ENCODE measurements at places on chromosomes 3 and 15.

DNA sequence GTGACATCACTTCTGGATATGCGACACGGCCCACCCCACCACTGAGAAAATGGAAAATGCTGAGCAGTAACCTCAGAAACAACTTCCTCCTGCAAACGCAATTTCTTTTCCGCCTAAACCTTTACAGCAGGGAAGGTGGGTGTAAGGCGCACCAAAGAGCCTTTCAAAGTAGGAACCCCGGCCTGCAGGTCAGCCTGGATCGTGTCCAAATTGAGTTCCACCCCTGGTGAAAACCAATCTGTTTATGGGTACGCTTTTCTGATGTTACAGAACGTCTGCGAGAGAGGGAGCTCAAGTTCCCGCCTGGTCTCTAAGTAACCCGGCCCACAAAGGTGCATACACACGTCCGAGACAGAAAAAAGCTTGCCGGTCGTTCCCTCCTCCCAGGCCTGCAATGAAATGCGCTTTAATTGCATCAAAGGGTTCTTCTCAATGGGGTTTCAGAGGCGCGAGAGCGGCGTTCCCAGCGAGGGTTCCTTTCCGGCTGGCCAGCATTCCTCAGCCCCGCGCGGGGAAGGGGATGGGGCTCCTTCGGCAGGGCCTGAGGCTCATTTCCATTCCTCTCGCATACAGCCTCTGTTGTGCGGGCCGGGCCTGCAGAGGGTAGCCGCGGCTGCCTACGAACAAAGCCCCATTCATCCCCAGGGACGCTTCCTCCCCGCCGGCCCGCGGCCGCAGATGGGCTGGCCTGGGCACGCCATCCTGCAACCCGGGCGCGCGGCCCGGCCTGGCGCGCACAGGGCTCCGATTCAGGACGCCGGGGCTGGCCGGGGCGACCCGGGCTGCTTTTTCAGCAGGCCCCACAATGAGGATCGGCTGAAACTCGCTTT lies 138.1 kb downstream of the TMCO5A start:
- DNase-seq = no peak

- DNase-seq = no peak
Measured at GRCh38 chr3:24769918-24770317, 275.3 kb upstream of the THRB start.

GRCh38 chr3:188867691-188868265 lies 304.0 kb upstream of the TPRG1 start:
- DNase-seq = no peak

- no peak for DNase-seq
Measured at GRCh38 chr3:55297245-55297644, 189.9 kb downstream of the WNT5A start.

GRCh38 chr3:111803123-111803593 lies 55.9 kb upstream of the PHLDB2 start:
- no peak for DNase-seq

- no peak for DNase-seq
Measured at GRCh38 chr3:50523279-50523811, 19.9 kb upstream of the CACNA2D2 start.

DNA sequence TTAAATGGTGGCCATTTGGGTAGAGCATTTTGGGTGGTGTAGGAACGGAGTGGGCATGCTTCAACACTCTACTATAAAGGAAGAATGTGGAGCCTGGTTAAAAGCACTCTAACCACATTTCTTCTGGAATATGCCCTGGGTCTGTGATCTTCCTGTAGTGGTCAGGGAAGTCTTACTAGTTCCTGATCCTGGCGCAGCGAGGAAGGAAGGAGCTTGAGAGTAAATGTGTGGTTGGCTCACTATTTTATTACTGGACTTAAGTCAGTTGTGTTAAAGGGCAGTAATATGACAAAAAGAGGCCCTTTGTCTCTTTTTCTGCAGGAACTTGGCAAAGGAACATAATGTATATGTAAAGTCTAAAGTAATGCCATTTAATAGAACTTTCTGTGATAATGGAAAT lies 197.6 kb upstream of the ZPLD1 start:
- DNase-seq = no peak

DNA sequence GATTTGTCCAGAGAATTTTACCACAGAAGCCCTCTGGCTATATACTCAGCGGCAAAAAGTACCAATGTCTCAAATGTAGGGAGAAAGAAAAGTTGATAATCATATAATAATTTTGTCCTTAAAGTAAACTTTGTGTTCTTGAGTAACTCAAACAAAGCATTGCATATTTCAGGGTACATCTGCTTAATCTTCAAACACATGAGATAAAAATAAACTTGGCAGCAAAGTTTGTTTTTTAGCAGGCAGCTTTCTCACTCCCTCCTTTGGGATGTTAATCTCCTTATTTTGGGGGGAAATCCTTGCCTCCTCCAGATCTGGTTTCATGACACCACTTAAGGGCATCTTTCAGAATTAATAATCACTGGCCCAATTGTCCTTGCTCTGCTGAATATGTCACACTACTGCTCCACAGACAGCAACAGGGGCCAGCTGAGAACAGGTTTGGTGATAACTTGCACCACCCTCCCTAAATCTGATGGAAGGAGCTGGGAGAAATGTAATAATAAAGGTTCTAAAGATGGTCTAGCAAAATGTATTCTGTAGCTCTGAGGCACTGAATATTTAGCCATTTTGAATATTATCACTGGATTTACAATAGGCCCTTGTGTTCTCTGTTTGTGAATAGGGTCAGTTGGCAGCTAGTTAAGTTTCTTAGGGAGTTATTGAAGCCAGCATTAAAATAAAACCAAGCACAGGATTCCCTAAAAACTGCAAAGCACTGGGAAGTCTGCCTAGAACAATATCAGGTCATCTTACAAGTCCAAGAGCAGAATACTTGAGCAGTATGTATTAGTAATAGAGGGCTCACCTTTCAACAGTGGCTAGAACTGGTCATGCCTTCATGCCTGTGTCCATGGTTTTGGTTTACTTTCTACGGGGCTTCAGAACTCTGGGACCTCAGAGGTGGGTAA lies 79.2 kb downstream of the EFL1 start:
- no peak for DNase-seq

DNA sequence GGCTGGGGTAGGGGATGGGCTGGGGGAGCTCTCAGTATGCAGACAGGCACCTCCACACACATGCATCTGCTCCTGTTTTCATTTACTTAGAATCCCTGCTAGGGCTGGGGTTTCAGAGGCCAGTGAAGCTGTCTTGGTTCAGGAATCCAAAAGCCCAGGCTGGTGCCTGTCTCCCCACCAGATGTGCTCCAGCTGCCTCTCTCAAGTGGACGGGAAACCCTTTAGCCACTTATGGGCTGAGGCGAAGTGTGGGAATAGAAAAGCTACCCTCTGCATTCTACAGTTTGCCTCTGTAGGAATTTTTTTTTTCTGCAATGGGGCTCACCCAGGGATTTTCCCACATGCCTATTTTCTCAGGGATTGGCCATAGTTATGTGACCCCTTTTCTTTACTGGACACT lies 72.5 kb downstream of the ATP2B2 start:
- DNase-seq = no peak

DNA sequence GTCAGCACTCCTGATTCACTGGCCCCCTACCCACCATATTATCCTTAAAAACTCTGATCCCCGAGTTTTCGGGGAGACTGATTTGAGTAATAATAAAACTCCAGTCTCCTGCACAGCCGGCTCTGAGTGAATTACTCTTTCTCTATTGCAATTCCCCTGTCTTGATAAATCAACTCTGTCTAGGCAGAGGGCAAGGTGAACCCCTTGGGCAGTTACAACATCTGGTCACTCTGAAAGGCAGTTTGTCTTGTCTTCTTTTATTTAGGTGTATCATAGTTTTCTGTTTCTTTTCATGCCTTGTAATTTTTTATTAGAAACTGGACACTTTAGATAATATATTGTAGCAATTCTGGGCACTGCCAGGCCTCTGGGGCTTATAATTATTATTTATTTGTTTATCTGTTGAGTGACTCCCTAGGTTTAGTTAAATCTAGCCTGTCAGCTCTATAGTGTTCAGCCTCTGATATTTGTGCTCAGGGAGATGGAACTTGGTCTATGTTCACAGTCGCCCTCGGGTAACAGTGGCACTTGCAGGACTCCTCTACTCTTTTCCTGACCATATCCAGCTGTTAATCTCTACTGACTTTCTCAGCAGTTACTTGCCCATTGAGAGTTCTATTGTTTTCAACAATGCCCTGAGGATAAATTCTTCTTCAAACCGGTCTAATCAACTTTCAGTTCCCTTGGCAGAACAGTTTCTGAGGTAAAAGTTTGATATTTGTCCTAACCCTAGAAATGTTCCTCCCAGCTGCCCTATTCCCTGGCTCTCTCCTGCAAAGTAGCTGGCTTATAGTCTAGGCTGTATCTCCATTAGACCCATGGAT lies 15.5 kb upstream of the PLAAT1 start:
- no peak for DNase-seq

DNA sequence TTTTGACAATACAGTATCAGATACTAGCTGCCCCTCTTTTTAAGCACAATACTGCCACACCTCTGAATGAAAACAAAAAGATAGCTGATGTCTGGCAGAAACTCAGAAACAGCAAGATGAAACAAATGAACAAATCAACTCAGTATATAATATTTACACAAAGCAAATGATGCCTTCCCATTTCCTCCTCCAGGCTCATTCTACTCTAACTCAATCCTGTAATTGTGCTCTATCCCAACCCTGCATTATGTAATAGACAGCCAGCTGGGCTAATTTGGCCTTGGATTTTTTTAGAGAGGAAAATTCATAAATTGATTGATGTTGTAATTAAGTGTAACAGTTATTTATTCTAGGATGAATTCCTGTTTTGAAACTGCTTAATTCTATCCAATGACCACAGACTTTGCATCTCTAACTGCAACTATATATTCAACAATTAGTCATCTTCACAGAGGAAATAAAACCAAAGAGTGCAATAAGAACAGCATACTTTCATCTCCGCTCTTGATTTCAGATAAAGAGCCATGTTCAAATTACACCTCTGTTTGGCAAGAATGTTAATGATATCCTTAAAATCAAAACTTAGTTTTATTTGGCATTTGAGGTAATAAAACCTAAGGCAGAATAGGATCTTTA lies 6.1 kb downstream of the ATG3 start:
- no peak for DNase-seq

DNA sequence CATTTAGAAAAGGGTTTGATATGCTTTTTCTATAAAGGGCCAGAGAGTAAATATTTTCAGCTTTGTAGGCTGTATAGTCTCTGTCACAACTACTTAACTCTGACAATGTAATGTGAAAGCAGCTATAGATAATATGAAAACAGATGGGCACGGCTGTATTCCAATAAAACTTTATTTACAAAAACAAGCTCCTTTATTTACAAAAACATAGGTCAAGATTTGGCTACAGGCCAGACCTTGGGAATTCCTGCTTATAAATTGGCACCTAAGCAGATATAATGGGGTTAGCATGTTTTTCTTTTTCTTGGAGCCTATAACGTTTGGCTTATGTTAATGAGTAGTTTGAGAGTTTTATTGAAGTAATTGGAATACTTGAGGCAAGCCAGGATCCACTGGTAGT lies 119.4 kb upstream of the CGNL1 start:
- DNase-seq = no peak

- DNase-seq = no peak
Measured at GRCh38 chr3:21715662-21716061, 35.3 kb downstream of the ZNF385D start.

DNA sequence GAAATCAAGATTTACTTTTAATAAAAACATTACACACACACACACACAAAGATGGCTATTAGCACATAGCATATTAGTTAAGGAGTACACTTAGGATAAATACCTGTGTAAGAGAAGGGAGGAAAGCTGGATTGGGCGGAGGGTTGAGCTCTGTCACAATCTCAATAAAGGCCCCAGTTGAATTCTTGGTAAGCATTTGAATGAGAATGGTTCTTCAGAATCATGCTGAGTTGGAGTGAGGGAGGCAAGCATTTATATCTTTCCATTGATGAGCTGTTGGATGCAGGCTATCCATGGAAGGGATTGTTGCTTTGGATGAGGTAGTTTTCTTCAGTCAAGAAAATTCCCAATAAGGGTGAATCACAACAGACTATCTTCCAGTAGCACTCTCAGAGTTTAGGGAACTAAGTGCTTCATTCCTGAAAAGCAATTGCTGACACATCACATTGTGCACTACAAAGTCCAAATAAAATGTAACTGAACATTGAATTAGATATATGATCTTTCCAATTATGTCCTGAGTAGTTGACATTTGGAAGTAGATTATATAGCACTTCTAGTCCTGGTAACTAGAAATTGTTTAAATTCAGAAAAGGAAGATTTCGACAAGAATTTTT lies 95.7 kb downstream of the SUCNR1 start:
- no peak for DNase-seq

All from stimulated activated CD8-positive, alpha-beta memory T cell treated with anti-CD3 and anti-CD28 coated beads, Interleukin-2, amount 100 ng/mL, for 1 hour (primary cell).